ENCODE measurements at places on chromosomes 2 and 18.

DNA sequence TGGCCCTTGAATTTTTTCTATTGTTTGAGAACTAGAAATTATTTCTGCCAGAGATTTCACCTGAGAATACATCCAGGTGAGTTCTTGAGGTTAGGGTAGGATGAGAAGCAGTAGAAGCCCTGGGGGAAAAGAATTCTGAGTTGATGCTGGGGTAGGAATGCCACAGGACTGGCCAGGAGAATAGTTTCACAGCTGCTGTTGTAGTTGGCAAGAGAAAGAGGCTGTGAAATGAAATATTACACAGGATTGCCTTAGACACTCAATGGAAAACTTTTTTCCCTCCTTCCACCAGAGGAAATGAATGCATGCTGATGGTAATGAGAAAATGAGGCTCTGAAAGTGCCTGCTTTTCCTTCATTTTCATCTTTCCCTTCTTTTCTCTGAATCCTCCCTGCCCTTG lies 54.6 kb downstream of the PRKCE start:
- DNase-seq: no peak

GRCh38 chr2:180255981-180256380 lies 248.9 kb upstream of the CWC22 start:
- no peak for DNase-seq

DNA sequence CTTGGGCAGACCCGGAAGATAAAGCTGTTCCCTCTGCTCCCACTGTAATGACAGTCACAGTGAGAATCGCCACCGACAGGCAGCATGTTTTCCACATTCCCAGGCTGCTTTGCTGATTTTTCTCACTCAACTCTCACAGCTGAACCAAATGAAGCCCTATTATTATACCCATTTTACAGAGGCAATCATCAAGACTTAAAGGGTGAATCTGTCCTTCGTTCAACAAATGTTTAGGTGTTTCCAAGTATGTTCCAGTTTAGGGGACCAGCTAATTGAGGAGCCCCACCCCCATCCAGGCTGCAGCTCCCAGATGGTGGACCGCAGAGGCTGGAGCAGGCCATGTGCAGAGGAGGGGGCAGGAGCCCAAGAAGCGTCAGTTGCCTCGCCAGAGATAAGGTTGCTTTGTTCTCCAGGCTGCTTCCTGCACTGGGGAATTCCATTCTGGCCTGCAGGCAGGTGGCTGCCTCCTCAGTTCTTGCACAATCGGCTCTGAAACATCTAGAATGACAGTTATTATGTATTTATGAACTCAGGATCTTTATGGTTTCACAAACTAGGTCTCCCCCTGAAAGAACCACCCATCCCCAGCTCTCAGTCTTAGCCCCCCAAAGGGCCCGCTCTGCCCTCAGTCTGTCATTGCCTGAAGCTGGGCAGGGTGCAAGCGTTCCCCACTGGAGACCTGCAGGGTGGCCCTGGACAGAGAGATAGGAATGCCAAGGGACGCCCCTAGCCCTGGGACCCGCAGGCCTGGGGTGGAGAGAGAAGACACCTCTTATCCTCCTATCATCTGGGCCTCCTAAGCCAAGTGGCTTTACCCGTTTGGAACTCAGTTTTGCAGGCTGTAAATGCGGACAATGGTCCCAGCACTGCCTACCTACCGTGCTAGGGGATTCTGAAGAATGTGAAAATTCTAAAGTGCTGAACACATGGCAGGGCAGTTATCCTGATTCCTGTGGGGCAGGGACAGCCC lies 49.1 kb upstream of the MYCN start:
- no peak for DNase-seq

GRCh38 chr2:126975671-126976655 lies 77.3 kb downstream of the TEX51 start:
- no peak for DNase-seq
